Activated T-helper 1 cell treated with anti-CD3 and anti-CD28 coated beads, Interleukin-12 subunit alpha, Interleukin-12 subunit beta, Interleukin-2, Interleukin-4 antibody, amounts not matched to agents 30 ng/mL and 10 ng/mL and 1 ng/mL, durations not matched to agents 14 hours and 24 hours and 36 hours (primary cell): ENCODE measurements at places on chromosomes 1 and 21.

- no peak for DNase-seq
Measured at GRCh38 chr1:31054349-31054748, 11.2 kb downstream of the PUM1 start.

DNA sequence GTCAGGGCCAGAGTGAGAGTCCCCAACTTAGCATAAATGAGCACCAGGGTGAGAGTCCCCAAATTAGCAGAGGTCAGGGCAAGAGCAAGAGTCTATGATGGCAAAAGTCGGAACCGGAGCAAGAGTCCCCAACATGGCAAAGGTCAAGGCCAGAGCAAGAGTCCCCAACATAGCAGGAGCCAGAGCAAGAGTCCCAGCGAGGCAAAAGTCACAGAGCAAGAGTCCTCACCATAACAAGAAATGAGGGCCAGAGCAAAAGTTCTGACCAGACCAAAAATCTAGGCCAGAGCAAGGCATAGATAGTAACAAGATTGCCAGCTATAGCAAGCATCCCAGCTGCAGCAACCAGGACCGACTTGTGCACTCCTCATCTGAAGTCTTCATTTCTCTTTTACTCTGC, 3.1 kb downstream of the NSUN4 start:
- DNase-seq, result no peak

DNA sequence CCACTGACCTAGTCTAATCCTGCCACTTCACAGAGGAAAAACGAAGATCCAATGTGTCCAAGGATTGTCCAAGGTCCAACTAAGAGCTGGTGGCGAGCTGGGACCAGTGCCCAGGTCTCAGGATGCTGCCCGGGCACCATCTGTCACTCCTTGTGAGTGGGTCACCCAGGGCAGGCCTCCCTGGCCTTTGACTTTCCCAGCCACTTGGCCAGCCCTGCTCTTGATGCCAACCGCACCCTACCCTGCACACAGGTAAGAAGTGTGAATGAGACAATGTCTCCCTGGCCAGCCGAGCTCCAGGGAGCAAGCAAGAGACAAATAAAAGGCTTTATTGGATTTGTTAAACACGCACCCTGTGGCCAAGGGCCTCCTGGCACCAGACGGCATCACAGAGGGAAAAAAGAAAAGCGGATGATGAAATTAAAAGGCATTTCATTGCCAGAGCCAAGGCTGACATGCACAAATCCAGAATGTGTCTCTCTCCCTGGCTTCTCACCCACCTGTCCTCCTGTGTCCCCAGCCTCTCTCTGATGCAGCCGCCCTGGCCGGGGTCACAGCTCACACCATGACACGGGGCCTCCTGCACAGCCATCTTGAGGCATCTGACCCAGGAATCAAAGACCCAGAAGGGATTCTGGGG, 72.8 kb downstream of the CAMK2N1 start:
- no peak for DNase-seq

- DNase-seq, result no peak
Measured at GRCh38 chr1:176795929-176796328, 333.0 kb downstream of the PAPPA2 start.

- DNase-seq, result no peak
Measured at GRCh38 chr21:40160911-40161310, 293.7 kb downstream of the PCP4 start.

GRCh38 chr21:46035809-46036695, 54.5 kb downstream of the COL6A1 start:
- no peak for DNase-seq

GRCh38 chr1:118317842-118318614, 133.0 kb upstream of the SPAG17 start:
- DNase-seq, result no peak

- no peak for DNase-seq
Measured at GRCh38 chr21:27681038-27681437, 714.1 kb upstream of the ADAMTS5 start.

DNA sequence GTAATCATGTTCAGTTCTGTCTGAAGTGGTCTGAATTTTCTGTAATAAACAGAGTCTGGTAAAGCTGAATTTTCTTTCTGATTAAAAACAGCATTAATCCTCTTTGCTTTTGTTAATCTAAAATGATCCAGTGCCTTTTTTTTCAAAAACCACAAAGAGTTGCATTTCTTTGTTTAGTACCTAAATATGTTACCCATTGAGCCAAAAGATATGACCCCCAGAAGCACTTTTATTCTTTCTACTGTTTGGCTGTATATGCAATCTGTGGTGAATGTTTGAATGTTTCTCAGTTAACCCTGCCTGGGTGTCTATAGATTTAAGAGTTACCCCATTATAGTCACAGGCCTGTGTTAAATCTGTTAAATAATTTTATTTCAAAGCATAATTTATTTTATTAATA, 394.8 kb downstream of the PTPRC start:
- no peak for DNase-seq

- no peak for DNase-seq
Measured at GRCh38 chr1:86016076-86016759, 140.4 kb downstream of the COL24A1 start.

GRCh38 chr1:212037900-212038299, 2.4 kb downstream of the DTL start:
- DNase-seq, result no peak

DNA sequence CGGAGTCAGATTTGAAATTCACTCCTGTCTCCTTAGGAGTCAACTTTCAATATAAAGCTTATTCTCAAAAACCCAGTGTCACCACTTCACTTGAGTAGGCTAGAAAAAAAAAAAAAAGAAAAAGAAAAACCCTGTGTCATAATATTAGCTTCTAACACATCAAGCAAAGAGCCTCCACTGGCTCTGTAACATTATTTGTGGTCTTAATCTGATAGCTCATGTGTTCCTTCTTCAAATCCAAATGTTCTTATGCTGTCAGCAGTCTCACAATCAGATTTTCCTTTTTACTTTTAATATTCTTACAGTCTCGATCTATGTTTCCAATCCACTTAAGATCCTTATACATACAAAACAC, 26.1 kb upstream of the PSMG1 start:
- DNase-seq, result no peak

- DNase-seq, result no peak
Measured at GRCh38 chr1:207428783-207429182, 25.3 kb upstream of the CR2 start.

GRCh38 chr1:188988589-188988988, 1489.1 kb downstream of the BRINP3 start:
- no peak for DNase-seq

DNA sequence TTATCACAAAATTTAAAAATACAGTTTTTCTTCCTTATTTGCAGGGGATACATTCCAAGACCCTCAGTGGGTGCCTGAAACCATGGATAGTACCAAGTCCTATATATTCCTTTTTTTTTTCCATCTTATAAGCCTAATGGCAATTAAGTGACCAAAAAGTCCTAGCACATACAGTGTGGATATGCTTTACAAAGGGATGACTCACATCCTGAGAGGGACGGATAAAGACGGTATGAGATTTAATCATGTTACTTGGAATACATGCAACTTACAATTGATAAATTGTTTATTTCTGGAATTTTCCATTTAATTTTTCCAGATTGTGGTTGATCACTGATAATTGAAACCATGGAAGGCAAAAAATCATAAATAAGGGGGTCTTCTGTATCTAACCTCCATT, 181.2 kb upstream of the BRINP3 start:
- DNase-seq, result no peak

- no peak for DNase-seq
Measured at GRCh38 chr1:25184001-25184762, 48.1 kb downstream of the SYF2 start.

GRCh38 chr1:44267438-44267837, 54.2 kb downstream of the DMAP1 start:
- DNase-seq, result no peak

- no peak for DNase-seq
Measured at GRCh38 chr21:14562959-14563358, 16.8 kb upstream of the SAMSN1 start.

GRCh38 chr1:8426996-8427395, 109.1 kb downstream of the SLC45A1 start:
- DNase-seq, result no peak

- DNase-seq, result peak; percentile 66
Measured at GRCh38 chr1:234926559-234927311, 201.9 kb downstream of the TOMM20 start.

DNA sequence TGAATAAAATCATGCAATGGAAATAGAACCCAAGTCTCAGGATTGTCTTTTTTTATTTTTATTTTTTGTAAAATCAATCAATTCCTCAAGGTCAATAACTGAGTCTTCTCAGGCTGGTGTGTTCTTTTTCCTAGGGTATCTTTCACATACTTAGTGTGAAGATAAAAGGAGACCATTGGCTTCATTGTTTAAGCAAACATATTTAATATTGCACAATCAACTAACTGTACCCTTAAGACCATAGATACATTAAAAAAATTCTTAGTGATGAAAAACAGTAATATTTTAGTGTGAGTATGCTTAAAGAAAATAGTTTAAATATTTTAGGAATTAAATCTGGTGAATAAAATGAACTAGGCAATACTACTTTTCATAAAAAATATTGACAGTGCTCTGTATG, 31.4 kb downstream of the PDE4B start:
- DNase-seq, result no peak

GRCh38 chr1:82849460-82849859, 1048.7 kb downstream of the ADGRL2 start:
- no peak for DNase-seq

GRCh38 chr1:227898502-227899140, 49.1 kb downstream of the WNT9A start:
- no peak for DNase-seq

GRCh38 chr1:93438716-93439115, 9.2 kb upstream of the FNBP1L start:
- DNase-seq, result no peak

DNA sequence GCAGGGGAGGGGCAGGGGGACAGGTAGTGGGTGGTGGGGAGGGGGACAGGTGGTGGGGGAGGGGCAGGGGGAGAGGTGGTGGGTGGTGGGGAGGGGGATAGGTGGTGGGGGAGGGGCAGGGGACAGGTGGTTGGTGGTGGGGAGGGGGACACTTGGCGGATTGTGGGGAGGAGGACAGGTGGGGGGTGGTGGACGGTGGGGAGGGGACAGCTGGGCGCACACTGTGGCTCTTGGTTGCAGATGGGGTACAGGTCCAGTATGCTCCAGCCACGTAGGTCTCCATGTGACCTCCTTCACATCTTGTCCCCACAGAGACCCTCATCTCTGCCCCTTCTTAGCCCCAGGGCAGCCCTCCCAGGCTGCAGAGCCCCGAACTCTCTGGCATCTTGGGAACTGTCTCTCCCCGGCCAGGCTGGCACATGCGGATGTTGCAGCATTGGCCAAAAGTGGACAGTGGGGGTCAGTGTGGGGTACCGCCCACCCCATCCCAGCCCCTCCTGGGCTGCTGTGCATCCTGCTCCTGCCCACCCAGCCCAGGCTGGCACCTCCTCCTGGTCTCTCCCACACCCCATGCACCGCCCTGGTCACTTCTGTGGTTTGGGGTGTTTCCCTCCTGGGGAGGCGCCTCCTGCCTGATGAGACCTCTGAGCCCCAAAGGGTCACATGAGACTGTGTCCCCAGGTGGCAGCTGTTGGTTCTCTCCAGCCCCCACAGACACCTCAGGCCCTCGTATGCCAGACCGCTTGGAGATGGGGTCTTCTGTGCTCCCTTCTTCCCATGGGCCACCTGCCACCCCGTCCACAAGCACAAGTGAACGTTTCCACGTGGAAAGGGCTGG, 7.6 kb upstream of the SLC19A1 start:
- no peak for DNase-seq

DNA sequence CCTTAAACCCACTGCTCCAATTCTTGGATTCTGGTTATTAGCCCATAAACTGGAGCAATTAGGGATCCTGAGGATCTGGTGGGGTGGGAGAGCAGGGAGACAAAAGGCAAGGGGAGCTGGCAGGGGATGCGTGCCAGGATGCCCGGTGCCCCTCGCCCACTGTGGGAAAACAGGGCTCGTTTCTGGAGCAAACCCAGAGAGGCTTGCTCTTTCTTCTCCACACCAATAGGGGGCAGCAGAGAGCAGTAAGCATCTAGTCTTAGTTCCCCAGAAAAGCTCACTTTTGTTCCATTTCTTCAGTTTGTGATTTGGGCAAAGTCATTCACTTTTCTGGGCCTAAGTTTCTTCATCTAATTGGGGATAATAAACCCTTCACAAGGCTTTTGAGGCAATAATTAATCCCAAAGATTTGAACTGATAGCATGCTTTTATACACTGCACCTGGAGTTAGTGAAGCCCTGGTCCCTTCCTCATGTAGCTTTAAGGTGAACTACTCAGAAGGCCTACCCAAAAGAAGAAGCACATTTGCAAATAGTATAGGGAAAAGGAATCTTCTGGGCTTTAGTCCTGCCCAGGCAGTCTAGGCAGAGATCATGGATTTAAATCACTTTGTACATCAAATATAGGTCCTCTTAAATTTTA, 160.6 kb upstream of the USP24 start:
- DNase-seq, result no peak

DNA sequence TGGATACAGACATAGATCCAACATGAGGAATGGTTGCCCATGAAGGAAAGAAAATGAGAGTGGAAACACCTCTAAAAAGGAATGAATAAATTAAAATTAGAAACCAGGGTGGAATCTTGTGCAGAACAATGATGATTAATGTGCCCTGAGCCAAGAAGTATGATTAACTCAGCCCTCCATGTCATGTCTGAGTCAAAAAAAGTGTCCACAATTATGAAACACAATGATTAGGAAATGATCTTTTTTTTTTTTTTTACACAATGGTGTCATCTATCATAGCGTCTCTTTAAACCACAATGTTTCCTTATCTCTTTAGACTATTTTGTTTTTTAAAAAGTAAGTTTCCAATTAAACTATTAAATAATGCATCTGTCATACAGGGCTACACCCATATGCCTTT, 78.9 kb upstream of the RAB4A start:
- DNase-seq, result no peak

- no peak for DNase-seq
Measured at GRCh38 chr1:243261390-243261789, 5.5 kb downstream of the SDCCAG8 start.

GRCh38 chr1:202323731-202324130, 18.0 kb downstream of the UBE2T start:
- DNase-seq, result no peak

- DNase-seq, result no peak
Measured at GRCh38 chr1:233061265-233061664, 110.9 kb downstream of the NTPCR start.

DNA sequence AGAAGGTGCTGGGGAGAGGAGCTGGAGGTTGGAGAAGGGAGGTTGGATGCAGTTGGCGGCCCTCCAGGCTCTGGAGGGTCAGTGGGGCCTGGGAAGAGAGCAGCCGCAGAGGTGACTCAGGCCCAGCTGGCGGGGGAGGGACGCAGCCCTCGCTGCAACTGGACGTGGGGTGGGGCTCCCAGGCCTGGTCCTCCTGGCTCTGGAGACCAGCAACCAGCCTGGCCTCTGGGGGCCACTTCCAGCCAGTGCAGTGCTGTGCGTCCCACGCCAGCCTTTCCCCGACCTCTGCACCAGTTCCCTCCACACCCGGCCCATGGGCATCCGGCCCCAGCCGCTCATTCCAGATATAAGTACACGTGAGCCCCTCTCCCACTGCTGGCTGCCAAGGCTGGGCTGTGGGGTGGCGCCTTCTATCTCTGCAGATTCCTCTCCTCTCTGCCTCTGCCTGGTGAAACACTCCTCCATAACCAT, 38.0 kb upstream of the COL18A1 start:
- DNase-seq, result no peak
